ENCODE measurements at places on chromosomes 2 and 18.

- no peak for DNase-seq
Observed at GRCh38 chr2:149579972-149580882, 7.3 kb downstream of the MMADHC start.

- DNase-seq: no peak
Observed at GRCh38 chr2:37215250-37215649, 16.1 kb downstream of the CEBPZ start.

DNA sequence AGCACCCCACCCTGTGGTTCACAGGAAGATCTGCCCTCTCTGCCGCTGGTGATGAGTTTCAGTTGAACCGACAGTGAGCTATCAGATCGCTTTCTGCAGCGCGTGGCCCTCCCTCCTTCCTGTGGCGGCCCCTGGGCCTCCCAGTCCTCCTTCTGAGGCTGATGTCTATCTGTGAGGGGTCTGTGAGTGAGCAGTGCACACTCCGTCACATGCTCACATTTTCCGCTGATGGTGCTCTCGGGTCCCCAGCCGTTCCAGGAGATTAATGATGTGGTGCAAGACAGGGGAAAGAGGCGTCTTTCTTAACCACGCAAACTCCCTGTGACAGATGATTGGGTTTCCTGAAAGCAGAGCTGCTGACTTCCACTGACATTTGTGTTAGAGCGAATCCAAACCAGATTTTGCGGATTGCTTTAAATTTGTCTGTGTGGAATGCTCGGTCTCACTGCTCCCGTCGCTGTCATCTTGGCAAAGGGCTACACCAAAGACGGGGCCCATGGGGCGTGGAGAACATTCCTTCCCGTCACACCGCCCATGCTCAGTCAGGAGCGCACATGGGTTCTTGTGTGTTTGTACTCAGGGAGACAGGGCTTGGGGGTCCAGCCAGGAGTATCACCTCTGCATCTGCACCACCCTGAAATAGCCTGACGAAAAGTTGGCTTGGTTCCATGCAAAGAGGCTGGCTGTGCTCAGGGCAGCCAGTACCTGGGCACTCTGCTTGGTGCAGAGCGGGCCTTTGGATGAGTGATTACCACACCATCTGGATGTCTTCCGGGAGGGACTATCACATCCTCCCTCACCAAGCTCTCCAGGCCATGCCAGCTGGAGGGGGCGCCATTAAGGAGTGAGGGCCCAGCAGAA lies 154.7 kb upstream of the HS6ST1 start:
- no peak for DNase-seq

- DNase-seq: no peak
Observed at GRCh38 chr2:206856513-206856912, 82.8 kb upstream of the CPO start.

- DNase-seq: no peak
Observed at GRCh38 chr18:26956863-26957262, 91.4 kb upstream of the AQP4 start.

GRCh38 chr2:45627911-45628310 lies 16.8 kb upstream of the SRBD1 start:
- no peak for DNase-seq

GRCh38 chr2:212646698-212647366 lies 108.2 kb upstream of the ERBB4 start:
- DNase-seq: no peak

DNA sequence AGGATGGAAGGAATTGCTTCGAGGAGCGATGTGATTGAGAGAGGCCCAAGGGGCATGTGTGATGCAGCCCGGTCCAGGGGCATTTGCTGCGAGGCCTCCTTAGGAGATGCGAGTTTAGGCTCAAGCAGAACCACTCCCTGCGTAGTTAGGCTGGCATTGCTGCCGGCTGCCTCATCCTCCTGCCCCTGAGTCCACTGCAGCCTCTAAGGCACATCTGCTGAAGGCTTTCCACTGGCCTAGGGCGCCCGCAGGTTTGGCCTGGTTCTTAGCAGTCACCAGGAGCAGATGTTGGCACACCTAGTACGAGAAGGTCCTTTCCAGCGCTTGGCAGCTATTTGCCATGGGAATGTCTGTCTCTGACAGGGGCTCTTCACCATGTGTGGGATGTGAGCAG lies 20.7 kb downstream of the INPP5D start:
- DNase-seq: no peak

GRCh38 chr2:222423186-222423585 lies 1.2 kb upstream of the SGPP2 start:
- no peak for DNase-seq

GRCh38 chr2:156021146-156022040 lies 311.1 kb downstream of the NR4A2 start:
- no peak for DNase-seq

DNA sequence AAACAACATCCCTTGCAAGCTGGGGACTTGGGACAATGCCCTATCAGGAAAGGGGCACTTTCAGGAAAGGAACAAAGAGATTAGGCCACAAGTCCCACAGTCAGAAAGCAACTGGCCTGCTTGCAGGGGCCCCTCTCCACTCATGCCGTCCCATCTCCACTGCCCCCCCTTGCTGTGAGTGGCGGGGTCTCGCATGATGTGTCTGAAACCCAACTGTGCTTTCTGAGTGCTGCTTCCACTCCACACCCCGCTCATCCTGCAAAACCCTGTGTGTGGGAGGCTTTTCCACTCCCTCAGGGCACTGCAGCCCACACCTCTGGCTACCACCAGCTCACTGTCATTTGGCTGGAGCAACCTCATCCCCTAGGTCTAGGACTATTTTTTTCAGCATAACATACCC lies 7.9 kb downstream of the HS6ST1 start:
- no peak for DNase-seq

DNA sequence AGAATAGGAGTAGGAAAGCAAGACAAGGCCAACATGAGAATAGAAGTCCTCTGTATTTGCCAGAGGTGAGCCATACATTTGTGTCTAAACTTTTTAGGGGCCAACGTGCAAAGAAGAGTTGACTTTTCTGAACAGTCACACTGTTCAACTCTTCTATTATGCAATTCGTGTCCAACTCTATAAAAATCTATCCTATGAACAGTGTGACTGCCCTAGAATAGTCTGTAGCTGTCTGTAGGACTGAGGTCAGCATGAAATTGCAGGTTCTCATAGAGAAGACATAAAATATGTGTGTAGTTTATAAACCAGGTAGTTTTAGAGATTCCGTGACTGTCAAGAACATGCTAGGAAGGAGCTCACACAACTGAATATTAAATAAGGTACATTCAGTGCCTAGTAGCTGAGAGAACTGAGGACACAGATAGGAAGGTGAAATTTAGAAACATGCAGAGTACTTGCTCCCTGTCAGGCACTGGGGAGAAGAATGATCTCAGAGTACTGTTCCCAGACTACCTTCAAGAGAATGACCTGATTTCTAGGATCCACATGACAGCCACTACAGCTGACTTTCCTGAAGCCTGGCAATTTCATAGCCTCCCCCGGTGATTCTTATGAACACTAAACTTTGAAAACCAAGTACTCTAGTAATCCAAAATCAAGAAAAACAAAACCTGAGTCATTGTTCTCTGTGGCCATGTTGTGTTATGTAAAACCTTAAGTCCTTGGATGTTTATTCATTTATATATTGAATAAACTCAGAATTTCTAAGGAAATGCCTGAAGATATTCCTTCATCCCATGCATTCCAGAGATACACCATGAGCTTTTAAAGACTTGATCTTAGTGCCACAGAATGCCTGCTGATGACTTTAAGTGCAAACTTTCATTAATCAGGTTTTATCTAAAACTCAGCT lies 201.5 kb upstream of the BOD1L2 start:
- DNase-seq: no peak

- DNase-seq: no peak
Observed at GRCh38 chr2:238857959-238858358, 10.1 kb downstream of the TWIST2 start.

DNA sequence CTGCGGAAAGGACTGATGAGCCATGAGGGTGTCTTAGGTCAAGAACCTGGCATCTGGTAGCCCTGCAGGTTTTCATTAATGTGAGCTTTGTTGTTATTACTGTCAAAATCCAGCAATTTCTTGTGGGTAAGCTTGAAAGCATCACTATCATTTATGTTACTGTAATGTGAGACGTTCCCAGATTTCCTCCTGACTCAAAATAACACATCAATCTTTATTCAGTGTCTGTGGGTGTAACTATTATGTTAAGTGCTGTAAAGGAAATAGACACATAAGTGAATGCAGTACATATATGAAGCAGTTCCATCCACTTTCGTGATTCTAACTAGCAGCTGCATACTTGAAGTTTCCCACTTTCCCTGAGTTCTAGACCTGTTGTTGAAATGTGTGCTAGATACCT lies 89.8 kb downstream of the FHOD3 start:
- no peak for DNase-seq

DNA sequence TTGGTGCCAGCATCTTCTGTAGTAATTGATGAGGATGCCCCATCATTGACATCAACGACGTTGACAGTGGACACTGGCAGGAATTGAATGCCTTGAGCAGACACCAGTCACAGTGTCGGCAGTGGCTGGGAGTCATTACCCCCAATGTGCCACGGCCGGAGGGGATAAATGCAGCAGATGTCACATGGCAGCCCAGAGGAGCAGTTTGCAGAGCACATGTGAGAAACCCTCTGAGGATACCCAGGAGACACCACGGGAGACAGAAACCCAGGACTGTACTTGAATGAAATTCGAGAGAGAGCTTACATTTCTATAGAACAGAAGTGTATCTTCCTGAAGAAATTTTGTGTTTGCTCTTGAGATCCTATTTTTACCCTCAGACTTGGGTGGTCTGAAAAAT lies 409.1 kb upstream of the TNP1 start:
- DNase-seq: no peak

GRCh38 chr2:236712961-236713673 lies 143.5 kb downstream of the ACKR3 start:
- no peak for DNase-seq

DNA sequence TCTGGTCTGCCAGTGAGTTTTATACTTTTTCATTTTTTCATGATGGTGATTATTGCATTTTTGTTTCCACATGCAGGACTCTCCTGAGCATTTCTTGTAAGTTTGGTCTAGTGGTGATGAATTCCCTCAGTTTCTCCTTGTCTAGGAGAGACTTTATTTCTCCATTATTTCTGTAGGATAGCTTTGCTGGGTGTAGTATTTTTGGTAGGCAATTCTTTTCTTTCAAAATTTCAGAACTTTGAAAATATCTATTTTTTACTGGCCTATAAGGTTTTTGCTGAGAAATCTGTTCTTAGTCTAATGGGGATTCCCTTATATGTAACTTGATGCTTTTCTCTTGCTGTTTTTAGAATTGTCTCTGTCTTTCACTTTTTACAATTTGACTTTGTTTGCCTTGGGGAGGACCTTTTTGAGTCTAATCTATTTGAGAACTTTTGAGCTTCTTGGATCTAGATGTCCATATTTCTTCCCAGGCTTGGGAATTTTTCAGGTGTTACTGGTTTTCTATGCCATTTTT lies 149.1 kb downstream of the UBR3 start:
- no peak for DNase-seq

- DNase-seq: no peak
Observed at GRCh38 chr18:54173980-54174630, 50.4 kb downstream of the MBD2 start.

DNA sequence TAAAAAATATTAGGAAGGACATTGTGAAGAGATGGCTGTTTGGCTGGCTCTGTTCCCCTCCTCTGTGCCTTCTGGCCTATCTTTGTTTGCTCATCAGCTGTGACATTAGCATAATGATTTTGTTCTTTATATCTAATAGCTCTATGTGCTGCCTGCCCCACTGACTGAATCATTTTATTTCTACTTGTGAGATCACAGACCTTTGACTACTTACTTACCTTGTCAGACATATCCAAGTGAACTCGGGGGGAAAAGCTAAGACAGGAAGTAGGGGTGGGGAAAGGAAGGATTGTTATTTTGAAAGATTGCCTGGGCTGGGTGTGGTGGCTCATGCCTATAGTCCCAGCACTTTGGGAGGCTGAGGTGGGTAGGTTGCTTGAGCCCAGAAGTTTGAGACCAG lies 104.2 kb downstream of the ASAP2 start:
- DNase-seq: no peak

DNA sequence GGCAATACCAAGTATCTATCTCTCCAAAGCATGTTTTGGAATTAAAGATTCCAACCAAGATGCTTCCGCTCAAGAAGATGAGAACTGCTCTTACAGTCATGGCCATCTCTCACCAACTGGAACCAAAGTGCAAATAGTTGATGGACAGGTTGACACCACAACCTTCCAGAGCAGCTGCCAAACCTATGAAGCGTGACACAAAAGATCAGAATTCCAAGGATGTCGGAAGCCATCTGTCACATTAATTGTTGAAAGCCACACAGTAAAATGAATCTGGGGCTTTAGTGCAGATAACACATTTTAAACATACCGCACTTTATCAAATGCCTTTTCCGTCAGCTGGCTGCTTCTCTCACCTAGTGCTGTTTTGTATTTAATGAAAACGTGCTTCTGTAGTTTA lies 195.7 kb downstream of the CDH20 start:
- no peak for DNase-seq

DNA sequence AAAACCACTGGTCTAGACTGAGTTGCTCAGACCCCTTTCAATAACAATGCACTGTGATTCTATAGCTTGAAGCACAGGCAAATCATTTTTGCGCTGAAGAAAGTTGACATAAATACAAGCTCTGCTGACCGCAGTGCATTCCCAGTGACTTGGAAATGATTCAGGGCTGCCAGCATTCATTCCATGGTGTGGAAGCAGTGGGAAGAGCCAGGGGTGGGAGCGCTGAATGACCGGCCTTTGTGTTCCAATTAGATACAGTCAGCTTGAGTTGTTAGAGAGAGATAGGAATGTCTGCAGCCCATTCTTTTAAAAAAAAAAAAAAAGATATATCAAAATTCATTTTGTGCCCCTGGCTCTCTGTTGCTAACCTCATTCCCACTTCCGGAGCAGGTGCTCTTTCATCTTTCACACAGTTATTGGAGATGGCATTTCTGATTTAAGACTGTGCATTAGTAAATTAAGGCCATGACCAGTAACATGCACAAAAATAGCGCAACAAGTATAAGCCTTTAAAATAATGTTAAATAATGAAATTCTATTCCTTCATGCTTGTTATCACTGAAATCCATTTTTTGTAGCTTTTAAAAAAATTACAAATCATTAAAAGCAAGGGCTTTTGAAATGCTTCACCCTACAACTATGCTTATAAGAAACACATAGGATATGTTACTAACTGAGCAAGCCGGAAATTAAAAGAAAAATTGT lies 59.4 kb upstream of the CTLA4 start:
- no peak for DNase-seq

GRCh38 chr2:227106845-227107759 lies 56.9 kb downstream of the COL4A4 start:
- DNase-seq: no peak

DNA sequence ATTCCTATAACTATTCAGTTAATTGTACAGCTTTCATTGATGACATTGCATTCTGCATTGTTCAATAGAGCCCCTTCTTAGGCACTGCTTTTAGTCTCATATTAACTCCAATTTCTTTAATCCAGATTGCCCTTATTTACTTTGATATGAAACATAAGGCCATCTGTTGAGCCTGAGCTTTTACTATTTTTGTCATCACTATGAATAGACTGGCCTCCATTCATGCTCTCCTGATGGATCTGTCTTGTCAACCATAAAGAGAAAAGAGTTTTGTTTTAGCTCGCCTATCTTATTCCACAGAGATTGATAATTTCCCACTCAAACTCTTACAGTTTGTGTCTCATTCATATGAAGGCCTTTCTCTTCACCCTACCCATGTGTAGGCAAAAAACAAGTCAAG lies 159.2 kb upstream of the DTNA start:
- no peak for DNase-seq

All from T-helper 22 cell (primary cell).